Left kidney (tissue), 8 donors: ENCODE measurements at places on chromosomes 13 and 19.

DNA sequence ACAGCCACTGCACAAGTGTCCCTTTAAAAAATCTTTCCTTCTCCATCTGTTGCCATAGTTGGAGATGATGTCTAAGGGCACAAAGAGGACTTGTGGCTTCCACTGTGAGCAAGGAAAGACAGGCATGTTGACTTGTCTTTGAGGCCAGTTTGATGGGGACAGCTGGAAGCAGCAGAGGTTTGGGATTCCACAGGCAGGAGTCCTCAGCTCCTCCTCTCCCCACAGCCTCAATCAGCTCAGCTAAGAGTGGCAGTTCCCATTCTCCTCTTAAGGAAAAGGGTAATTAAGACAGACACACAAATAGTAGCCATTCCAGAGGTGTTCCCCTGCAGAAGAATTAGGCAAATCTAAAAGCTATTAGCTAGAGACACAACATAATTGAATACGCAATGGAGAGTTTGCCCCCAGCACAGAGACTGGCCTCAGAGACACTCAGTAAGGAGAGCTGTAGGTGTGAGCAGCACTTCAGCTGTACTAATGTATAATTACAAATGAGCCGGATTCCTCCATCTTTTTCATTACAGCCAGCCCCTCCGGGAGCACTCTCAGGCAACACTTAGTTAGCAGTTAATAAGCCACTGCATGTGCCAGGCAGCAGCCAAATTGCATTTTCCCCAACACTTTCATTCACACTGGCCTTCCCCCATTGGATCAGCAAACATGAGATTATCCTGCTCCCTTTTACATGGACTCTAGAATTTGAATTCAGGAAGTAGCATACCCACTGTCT is 434.0 kb downstream of the FOXO1 start:
- DNase-seq: no peak

DNA sequence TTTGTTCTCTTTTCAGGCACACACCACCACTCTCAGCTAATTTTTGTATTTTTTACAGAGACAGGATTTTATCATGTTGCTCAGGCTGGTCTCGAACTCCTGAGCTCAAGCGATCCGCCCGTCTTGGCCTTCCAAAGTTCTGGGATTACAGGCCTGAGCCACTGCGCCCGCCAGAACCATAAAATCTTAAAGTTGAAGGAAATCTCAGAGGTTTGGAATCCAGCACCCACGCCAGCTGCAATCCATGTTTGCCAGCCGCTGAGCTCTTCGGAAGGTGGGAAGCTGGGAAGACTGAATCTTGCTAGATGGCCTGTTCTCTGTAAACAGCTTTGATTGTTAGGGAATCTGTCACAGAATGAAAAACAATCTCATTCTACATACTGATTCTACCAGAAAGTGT is 38.5 kb downstream of the SPATA13 start:
- no peak for DNase-seq

DNA sequence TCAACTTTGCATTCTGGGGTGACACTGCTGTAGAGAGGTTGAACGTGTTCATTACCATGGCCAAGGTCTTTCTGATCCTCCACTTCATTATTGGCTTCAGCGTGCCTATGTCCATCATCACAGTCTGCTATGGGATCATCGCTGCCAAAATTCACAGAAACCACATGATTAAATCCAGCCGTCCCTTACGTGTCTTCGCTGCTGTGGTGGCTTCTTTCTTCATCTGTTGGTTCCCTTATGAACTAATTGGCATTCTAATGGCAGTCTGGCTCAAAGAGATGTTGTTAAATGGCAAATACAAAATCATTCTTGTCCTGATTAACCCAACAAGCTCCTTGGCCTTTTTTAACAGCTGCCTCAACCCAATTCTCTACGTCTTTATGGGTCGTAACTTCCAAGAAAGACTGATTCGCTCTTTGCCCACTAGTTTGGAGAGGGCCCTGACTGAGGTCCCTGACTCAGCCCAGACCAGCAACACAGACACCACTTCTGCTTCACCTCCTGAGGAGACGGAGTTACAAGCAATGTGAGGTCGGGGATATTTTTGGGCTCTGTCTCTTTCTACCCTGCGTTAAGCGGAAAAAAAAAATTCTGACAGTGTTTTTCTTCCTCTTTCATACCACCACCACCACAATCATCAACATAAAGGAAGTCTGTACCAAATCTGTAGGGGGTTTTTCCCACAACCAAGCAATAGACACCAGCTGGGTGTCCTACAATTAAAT is 29.5 kb downstream of the FPR3 start:
- no peak for DNase-seq

DNA sequence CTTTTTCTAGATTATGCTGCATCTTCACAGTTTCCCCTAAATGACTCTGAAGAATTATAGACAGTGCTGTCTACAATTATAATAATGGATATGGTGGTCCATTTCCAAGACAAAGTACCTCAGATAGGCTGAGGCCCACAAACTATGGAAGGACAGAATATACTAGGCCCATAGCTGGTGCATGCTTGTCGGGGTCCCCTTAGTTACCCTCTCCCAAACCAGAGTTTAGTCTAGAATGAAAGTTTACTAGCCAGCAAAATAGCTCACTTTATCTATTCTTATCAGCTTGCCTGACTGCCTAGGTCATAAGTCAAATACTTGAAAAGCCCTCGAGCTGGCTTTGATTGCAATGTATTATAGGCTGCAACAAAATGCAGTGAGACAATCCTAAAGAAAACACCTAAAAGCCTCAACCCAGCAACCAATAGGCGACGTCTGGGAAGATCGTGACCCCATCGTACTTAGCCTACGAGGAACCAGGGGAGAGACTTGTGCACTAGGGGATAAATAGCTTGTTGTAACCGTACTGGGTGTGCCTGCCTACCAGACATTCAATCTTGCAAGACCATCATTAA is 785 bp upstream of the IGFL2 start:
- DNase-seq: no peak

DNA sequence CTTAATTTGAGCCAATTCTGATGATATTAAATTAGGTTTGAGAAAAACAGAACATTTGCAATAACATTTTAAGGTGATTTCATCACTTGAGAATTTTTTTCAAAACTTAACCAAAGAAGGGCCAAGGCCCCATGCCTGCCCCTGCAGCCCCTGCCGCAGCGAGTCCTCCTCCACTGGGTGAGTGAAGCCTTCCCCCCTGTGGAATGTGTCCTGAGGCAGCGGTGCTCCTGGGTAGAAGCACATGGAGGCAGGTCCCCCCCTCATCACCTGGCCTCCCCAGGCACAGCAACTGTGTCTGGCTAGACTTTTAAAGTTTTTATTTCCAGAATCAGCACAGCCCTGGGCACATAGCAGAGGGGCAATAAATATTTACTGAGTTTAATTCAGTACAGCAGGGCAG is 10.8 kb downstream of the SOX1 start:
- no peak for DNase-seq
